ENCODE measurements at places on chromosomes 4 and X.

DNA sequence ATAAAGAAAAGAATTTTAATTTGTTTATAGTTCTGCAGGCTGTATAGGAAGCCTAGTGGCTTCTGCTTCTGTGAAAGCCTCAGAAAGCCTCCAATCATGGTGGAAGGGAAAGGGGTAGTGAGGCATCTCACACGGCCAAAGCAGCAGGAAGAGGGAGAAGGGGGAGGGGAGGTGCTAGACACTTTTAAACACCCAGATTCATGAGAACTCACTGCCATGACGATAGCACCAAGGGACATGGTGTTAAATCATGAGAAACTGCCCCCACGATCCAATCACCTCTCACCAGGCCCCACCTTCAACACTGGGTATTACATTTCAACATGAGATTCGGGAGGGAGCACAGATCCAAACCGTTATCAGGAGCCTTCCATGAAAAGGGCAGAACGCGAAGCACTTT is 18.1 kb downstream of the SMIM31 start:
- no peak for DNase-seq

- peak; percentile 61 for DNase-seq
Observed at GRCh38 chr4:1167244-1167949, 5.0 kb downstream of the SPON2 start.

DNA sequence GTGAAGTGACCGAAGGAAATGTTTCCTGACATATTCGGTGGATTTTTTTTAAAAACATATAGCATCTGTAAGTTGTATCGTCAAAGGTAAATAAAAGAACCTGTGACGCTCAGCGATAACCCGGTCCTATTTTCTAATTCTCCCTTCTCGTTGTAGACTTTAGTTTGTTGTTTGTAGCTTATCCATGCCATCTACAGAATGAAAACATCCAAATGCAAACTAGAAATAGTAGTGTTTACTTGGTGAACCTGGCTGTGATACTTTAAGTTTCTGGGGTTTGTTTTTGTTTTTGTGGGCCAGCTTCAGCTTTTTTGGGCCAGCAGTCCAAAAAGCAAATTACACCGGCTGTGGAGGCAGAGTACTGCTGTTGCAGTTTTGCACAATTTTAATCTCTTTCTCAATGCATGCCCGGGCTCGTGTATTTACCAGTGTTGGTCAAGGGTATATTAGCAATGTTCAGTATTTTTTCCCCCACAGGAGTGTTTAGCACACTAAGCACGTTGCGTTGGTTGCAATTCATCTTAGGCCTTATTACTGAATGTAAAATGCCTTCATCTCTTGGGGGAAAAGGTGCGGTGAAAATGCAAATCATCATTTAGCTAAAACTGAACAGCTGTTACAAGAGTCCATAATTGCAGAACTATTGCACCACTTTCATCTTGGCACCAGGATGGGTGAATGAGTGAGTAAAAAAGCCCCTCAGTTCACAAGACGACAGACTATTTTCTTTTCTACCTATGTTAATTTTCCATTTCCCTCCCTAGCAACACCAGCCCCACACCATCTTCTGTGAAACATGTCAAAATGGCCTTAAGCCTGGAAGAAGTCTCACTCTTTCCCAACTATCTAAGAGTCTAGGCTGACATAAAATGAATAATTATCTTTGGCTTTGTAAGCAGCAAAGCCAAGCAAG is 1.7 kb upstream of the CNOT6L start:
- DNase-seq: peak; percentile 33

GRCh38 chr4:7850489-7850888 is 89.2 kb downstream of the AFAP1 start:
- peak; percentile 34 for DNase-seq

DNA sequence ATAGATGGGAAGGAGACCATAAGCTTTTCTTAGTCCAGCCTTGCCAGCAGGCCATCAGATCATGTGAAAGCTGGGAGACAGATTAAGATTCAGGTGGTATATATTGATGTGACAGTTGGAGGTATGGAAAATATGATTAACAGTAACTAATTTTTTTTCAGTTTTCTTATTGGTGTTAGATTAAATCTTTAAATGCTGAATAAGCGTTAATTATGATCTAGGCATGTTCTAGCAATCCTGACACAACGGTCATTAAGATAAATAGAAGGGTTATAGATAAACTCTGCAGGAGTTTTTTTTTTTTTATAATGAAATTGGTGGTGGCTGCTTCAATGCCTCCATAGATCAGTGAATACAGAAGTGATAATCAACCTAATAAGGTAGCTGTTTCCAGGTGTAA is 649.5 kb upstream of the TENM3 start:
- DNase-seq: no peak

- DNase-seq: no peak
Observed at GRCh38 chr4:72320223-72320948, 248.6 kb downstream of the ADAMTS3 start.

DNA sequence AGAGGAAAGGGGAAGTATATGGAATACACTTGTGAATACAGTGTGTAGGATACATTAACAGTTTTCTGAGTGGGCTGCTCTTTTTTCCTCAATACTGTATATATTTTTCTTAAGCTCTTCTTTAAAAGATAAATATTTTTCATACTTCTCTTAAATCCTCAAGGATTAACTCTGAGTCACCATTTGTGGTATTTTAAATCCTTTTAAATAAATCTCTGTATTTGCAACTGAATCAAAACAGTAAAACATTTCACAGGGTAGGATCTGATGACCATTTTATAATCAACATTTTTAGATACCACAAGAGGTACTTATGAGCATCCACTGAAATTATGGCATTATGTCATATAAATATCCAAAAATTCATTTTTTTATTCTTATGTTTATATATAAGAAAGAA is 87.6 kb downstream of the GAB1 start:
- no peak for DNase-seq

- no peak for DNase-seq
Observed at GRCh38 chr4:90246816-90247215, 119.6 kb downstream of the CCSER1 start.

- DNase-seq: no peak
Observed at GRCh38 chr4:6021831-6022606, 3.8 kb upstream of the C4orf50 start.

- no peak for DNase-seq
Observed at GRCh38 chr4:177087060-177087459, 222.6 kb upstream of the NEIL3 start.

DNA sequence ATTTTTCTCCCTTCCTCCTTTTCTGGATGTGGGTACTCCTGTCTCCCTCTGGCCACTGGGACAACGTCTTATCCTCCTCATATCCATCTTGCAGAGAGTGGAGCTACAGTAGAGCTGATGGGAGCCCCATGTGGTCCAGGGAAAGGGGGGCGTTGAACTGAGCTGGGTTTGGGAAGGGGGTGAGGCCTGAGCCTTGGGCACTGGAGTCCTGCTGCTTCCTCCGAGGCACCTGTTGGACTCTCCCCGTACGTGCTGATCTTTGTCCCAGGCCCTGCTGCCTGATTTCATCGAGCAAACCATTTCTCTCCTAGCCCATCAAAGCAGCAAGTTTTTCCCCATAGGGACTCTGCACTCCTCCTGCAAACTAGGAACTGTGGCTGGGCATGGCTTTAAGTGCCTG is 94.3 kb downstream of the STOX2 start:
- no peak for DNase-seq

- peak; percentile 17 for DNase-seq
Observed at GRCh38 chr4:77358315-77358928, 201.4 kb downstream of the CCNG2 start.

- DNase-seq: no peak
Observed at GRCh38 chr4:188400451-188400850, 261.2 kb downstream of the TRIML1 start.

DNA sequence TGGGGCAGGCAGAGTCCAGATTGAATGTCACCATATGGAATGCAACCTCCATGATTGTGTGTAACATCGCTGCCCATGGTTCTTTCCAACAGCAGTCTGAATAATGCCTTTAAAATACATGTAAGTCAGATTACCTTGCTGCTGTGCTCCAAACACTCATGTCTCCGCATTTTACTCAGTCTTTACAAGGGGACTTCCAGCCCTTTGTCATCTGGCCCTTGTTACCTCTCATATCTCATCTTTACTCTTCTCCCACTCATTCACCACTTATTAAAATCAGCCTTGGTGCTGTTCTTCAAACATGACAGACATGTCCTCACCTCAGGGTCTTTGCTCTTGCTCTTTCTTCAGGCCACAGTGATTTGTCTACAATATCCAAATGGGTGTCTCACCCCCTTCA is 200.4 kb upstream of the GYPA start:
- DNase-seq: no peak

- no peak for DNase-seq
Observed at GRCh38 chrX:73262991-73263390, 48.3 kb upstream of the NAP1L2 start.

- DNase-seq: no peak
Observed at GRCh38 chrX:8783097-8783713, 18.0 kb downstream of the FAM9A start.

- DNase-seq: peak; percentile 1
Observed at GRCh38 chr4:10207116-10207515, 90.5 kb upstream of the WDR1 start.

- no peak for DNase-seq
Observed at GRCh38 chr4:124459196-124459940, 253.2 kb downstream of the ANKRD50 start.

GRCh38 chr4:138910914-138911336 is 104.7 kb upstream of the NOCT start:
- no peak for DNase-seq

DNA sequence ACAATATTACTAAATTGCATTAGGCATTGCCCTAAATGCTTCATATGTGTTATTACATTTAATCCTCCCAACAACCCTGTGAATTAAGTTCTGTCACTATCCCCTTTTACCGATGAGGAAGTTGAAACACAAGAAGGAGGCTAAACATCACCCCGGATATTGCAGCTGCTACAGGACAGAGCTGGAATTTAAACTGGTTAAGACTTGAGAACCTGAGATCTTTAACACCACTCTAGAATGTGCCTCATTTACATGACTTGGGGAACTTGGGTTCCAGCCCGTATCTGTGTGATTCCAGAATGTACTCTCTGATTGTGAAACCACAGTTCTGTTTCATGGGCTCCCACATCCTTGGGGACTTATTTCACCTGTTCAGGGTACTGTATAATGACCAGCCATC is 165.1 kb upstream of the PPARGC1A start:
- DNase-seq: no peak

- DNase-seq: peak; percentile 33
Observed at GRCh38 chrX:8743126-8743732, 11.3 kb upstream of the ANOS1 start.

DNA sequence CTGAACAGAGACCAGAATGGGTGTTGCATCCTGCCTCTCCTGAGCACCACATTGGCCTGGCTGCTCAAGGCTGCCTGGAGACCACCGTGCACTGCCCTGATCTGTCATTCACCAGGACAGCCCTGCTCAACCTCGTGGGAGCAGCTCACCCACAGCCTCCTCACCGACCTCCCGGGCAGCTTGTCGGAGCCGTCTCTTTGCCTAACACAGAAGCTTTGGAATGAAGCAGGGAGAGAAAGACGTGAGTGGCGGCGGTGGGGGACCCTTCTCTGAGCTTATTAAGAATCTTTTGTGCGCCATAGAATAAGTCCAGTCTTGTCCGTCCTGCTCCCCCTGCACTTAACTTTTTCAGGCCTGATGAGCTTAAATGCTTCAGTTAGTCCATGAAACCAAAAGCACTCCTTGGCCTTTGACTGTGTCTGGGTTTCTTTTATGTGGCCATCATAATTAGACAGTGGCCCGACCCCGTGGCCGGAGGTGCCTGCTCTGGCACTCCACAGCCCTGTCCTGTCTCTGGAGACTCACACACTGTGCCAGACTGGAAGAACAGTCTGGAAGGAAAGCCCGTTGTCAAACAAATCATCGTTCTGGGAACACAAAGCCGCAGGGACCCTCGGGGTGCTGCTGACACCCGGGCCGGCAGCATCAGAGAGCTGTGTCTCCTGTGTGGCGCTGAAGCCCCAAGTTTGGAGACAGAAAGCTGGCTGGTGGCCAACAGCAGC is 192.8 kb downstream of the BCOR start:
- no peak for DNase-seq

GRCh38 chr4:86400216-86400615 is 40.4 kb upstream of the MAPK10 start:
- no peak for DNase-seq

- DNase-seq: no peak
Observed at GRCh38 chrX:147847999-147848398, 63.7 kb upstream of the FMR1 start.

- no peak for DNase-seq
Observed at GRCh38 chr4:30882995-30883675, 163.0 kb downstream of the PCDH7 start.

DNA sequence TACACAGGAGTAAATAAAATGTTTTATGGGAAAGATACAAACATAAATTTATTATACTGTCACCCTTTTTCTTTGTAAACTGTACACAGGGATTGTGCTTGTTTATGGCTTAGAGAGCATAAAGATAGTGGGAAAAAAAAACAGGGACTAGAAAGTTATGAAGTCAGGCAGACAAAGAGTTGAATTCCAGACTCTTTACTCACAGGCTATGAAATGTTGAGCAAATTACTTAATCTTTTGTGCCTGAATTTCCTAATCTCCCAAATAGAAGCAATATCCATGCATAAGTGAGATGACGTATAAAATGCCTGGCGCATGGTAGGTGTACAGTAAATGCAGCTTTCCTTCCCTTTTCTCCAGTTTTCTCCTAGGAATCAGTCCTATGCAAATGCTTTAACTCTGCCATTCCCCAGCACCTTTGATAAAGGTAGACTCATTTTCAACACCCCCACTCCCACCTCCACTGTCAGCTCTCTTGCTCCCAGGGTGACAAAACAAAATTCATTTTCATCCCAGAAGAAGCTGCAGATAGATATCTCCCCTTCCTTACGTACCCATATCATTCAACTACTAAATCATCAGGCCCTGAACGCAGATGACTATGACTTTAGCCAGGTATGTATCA is 44.5 kb upstream of the BTC start:
- DNase-seq: no peak

- DNase-seq: peak; percentile 50
Observed at GRCh38 chrX:49884290-49884862, 5.1 kb downstream of the USP27X start.

GRCh38 chr4:4470208-4470607 is 71.6 kb downstream of the STX18 start:
- DNase-seq: no peak

DNA sequence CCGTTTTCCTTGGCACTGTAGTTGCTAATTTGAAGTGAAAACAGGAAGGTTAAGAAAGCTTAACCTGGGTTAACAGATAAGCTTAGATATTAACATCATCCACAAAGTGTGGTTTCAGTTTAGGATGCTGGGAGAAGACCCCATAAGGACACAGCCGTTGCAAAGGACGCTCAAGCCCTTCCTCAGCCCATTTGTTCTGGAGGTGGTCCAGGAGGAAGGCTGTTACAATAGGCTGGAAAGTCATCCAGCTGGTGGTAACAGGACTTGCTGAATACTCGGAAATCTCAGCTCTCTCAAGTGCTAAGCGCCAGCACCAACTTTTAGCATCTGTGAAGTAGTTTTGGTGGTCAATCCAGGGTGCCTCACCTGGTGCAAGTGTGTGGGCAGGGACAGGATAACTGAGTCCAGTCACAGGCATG is 14.2 kb downstream of the CHST7 start:
- DNase-seq: no peak

GRCh38 chr4:38013461-38014366 is 53.5 kb downstream of the PTTG2 start:
- DNase-seq: no peak

GRCh38 chrX:100654261-100654660 is 10.3 kb downstream of the SRPX2 start:
- DNase-seq: no peak
